ENCODE measurements at places on chromosomes 5 and 9.

DNA sequence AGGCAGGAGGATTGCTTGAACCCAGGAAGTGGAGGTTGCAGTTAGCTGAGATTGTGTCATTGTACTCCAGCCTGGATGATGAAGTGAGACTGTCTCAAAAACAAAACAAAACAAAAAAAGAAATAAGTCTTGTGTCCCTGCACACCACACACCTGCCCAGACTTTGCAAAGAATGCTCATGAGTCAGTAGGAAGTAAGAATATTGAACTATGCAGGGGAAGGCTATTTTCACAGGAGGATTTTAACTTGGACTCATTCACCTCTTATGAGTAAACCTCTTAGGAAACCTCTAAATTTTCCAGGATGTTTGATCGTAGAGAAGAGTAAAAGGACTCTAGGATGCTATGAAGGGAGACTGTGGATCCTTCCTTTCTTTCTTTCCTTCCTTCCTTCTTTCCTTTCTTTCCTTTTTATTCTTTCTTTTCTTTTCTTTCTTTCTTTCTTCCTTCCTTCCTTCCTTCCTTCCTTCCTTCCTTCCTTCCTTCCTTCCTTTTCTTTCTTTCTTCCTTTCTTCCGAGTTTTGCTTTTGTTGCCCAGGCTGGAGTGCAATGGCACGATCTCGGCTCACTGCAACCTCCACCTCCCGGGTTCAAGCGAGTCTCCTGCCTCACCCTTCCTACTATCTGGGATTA, 96.7 kb upstream of the CLINT1 start:
- no peak for DNase-seq

DNA sequence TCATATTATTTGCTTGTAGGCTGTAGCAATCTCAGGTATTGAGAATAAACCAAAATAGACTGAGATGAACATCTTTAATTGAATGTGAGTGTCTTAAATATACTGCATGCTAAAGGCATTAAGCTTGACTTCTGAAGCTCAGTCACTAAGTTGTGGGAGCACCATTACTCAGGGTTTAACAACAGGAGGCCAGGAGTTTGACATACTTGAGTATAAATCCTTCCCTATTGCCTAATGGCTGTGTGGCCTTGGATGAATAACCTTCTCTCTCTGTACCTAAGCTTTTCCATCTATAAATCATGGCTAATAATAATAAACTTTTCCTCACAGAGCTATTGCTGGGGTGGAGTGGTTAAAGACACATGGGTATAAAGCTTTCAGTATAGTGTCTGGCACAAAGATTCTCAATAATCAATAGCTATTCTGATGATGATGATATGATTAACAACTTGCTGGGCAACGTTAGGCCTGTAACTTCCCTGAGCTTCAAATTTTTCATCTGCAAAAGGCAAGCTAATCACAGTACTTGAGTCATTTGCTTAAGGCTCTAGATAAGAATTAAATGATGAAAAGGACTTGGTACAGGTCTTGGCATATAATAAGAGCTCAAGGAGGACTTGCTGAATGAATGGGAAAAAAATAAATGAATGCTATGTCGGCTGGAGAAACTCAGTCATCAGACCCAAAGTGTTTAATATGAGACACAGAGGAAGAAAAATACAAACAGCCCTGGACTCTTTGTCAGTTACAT, 174.0 kb upstream of the IL12B start:
- no peak for DNase-seq

DNA sequence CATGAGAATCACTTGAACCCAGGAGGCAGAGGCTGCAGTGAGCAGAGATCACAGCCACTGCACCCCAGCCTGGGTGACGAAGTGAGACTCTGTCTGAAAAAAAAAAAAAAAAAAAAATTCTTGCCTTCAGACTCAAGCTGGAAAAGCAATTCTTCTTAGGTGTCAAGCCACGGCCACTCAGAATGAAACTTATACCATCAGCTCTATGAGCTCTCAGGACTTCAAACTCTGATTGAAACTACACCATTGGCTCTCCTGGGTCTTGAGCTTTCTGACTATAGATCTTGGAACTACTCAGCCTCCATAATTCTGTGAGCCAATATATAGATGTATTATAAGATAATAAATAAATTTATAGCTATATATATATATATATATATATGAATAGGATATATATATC, 12.9 kb upstream of the FGF10 start:
- DNase-seq = no peak

GRCh38 chr5:55370291-55370925, 62.6 kb downstream of the MTREX start:
- no peak for DNase-seq

DNA sequence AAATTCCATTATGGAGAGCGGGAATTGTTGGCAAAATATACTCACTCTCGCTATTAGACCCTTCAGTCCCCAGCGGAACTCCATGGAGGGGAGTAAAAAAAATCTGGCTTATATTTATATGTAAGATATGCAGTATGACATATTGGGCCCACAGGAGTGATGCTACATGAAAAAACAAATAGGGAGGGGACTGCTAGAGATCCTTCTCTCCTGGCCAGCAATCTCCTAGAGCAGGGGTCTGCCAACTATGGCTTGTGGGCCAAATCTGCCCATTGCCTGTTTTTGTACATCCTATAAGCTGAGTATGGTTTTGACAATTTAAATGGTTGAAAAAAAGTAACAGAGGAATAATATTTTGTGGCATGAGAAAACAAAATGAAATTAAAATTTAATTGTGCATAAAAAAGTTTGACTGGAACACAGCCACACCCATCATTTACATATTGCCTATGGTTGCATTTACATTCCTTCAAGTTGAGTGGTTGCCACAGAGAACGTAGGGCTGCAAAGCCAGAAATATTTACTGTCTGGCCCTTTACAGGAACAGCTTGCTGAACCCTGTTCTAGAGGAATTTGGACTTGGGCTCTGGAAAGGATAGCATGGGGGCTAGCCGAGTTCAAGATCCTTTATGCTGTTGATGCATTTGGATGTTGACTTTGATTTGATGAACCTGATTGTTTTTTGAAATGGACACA, 197.3 kb upstream of the CLINT1 start:
- DNase-seq = no peak

DNA sequence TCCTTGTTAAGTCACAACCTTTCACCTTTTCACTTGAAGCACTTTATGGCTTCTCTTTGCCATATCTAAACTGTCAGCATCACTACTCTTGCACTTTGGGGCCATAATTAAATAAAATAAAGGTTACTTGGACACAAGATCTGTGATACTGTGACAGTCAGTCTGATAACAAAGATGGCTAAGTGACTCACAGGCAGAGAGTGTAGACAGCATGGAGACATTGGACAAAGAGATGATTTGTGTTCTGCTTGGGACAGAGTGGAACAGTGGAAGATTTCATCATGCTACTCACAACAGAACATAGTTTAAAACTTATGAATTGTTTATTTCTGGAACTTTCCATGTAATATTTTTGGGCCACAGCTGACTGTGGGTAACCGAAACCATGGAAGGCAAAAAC, 81.7 kb upstream of the SMC5 start:
- no peak for DNase-seq

DNA sequence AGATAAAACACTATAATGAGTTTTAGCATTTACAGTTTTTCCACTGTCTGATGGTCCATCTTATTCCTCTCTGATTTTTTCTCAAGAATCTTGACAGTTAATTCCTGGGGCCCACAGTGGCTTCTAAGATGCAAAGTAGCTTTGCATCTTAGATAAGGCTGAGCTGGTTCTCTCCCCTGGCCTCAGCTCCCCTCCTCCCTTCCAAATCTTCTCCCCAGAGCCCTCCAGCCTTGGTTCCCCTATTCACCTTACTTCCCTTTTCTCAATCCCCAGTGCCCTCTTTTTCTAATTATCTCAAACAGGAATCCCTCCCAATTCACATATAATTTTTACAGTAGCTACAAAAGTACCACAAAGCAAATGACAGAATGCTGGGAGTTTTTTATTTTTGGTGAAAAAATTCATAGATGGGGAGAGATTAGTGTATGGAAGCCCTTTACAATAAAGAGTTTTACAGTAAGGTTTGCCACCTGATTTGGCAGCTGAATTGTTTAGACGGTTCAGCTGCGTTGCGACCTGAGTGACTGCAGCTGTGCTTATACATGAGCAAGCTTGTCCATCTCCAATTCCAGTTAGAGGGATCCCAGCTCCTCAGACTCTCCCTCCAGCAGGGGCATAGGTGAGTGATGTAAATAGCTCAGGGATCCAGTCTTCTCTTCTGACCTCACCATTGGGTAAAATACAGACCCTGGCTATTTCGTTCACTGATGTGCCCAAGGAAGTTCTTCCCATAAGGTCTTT, 51.4 kb upstream of the CKMT2 start:
- no peak for DNase-seq

GRCh38 chr9:4118666-4119065, 181.2 kb downstream of the GLIS3 start:
- DNase-seq = no peak

- no peak for DNase-seq
These were observed 85.0 kb downstream of the CAMSAP1 start for GRCh38 chr9:135822374-135822755.

DNA sequence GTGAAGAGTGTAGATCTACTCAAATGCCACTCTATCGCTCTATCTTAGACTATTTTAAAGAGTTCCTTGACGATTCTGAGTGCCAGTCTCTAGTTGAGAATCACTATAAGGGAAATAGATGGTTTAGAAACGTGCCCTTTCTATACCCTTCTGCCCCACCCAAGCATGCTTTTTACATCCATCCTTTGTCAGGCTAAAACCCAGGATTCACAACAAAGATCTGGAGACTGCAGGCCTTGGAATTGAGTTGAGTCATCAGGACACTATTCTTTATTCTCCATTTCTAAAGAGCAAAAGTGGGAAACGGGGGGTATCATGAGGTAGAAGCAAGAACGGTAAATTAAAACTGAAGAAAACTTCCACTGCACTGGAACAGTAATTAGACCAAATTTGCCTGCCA, 48.7 kb downstream of the ELAVL2 start:
- DNase-seq = no peak

DNA sequence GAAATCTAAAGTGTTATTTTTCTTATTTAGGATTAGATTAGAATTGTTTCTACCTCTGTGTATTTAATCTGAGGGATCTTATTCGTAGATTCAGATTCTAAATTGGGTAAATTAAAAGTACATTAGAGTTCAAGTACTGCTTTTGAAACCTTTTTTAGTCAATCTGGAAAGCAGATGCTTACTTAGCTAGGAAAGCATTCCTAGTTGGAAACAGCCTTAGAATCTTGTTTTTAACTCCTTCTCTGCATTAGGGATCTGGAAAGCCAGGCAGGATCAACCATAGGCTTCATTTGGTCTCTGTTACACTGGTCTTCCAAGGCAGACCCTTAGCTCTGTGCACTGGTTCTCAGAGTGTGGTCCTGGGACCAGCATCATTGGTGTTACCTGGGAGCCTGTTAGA, 247.4 kb downstream of the NR3C1 start:
- no peak for DNase-seq

DNA sequence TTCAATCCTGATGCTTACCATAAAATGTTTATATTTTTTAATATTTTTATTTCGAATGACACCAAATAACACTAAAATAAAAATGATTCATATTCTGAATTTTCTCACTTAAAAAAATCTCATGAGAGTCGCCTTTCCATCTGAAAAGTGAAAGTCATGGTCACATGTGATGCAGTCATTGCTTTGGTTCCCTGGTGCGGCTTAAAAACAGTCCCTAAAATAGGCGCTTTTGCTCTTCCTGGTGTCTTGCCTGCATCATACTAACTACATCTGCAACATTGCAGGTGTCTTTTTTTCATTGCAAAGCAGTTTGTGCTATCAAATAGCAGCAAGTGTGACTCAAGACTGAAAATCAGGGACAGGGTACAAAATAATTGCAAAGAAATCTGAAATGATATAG, 185.2 kb upstream of the NREP start:
- no peak for DNase-seq

DNA sequence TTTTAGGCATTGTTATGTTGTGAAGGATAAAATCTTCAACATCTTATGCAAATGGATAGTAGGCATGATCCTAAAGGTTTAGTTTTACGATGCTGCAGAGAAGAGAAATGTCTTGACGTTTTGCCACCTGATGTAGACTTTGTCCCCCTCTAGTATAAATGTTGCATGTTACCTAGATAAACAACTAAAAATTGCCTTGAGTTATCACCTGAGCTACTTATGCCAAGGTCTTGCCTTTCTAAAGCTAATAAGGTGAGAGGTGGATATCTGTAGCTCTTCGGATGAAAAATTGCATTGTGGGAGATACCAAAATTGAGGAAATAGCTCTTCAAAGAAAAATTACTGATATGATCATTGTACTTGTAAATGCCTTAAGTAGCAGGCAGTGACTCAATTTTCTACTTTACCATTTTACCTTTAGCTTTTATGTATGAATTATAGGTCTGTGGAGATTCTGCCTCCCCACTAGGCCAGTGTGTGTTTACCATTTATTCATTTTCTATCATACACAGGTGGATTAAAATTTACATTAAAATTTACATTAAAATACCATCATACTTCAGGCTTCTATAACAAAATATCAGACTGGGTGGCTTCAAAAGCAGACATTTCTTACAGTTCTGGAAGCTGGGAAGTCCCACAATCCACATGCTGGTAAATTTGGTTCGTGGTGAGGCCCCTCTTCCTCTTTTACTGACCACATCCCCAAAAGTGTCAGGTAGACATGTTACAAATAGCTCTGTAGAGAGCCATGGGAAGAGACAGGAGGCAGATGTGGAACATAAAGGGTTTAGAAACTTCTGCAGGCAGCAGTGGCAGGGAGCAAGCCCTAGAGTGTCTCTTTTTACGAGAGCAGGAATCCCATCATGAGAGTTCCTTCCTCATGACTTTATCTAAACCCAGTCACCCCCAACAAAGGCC, 100.7 kb upstream of the ERBIN start:
- no peak for DNase-seq

DNA sequence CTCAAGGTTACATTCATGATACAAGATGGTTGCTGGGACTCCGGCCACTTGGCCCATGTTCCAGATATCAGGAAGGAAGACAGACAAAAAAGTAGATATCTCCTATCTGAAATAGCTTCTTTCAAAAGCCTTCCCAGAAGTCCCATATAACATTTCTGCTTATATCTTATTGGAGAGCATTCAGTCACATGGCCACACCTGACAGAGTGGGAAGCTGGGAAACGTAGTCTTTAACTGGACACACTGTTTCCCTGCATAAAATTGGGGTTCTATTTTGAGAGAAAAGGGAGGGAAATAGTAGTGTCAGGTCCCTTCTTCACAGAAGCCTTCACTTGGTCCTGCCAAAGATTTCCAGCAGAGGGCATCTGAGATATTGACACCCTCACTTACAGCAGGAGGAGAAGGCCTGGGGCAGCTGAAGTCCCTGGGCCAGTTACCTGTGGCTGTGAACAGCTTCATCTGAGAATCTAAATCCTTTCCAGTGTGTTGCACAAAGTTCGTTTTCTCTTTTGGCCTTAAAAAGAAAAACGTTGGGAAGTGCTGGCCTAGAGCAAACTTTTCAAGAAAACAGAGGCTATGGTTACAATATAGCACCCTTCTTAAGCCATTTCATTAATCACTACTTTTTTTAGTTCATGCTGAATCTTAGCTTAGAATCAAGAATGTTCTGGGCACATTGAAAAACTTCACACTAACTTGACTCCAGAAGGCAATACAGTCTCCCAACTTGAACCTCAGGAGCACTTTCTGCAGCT, 33.5 kb downstream of the SPEF2 start:
- DNase-seq = peak; percentile 4

Data from hepatic stellate cell (primary cell).